Pancreas (tissue), 10 donors: ENCODE measurements at places on chromosomes 6 and 20.
A peak's percentile ranks its signal among the peaks of the same experiment; 100 is the strongest.

- H3K4me1 ChIP-seq = no peaks in the 10 kb centered on the region
- H3K27ac ChIP-seq = no peak within 1 kb of the TSS
- H3K36me3 ChIP-seq = no peaks in the 10 kb centered on the region
- peak; percentile 76 for DNase-seq
- peak within 1 kb of the TSS; percentile 4 for H3K4me3 ChIP-seq
These were observed at the start of gene PRSS35 for GRCh38 chr6:83511901-83512681. PRSS35 (plus strand) TSS chr6:83512534; CDS start chr6:83523442, 10,908 bp downstream.

DNA sequence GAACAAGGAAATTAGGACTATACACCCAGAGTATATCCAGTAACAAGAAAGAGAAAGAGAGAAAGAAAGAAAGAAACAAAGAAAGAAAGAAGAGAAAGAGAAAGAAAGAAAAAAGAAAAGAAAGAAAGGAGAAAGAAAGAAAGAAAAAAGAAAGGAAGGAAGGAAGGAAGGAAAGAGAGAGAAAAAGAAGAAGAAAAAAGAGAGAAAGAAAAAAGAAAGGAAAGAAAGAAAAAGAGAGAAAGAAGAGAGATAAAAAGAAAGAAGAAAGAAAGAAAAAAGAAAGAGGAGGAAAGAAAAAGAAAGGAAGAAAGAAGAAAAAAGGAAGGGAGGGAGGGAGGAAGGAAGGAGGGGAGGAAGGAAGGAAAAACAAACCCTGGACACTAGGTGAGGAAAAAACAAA, 981.8 kb downstream of the TBC1D32 start:
- no peak overlapping the region for H3K4me3 ChIP-seq
- no peak overlapping the region for H3K27ac ChIP-seq
- H3K27me3 ChIP-seq = no peaks in the 10 kb centered on the region
- H3K4me1 ChIP-seq = no peaks in the 10 kb centered on the region
- no peaks in the 10 kb centered on the region for H3K36me3 ChIP-seq

GRCh38 chr20:57387945-57388371, 3.2 kb upstream of the RBM38 start:
- DNase-seq = no peak
- no peaks in the 10 kb centered on the region for H3K27me3 ChIP-seq
- no peaks in the 10 kb centered on the region for H3K36me3 ChIP-seq
- no peak overlapping the region for H3K4me3 ChIP-seq
- H3K27ac ChIP-seq = no peak overlapping the region
- no peaks in the 10 kb centered on the region for H3K4me1 ChIP-seq

GRCh38 chr20:62080249-62080990, 14.7 kb upstream of the TAF4 start:
- no peak overlapping the region for H3K4me3 ChIP-seq
- no peaks in the 10 kb centered on the region for H3K36me3 ChIP-seq
- no peaks in the 10 kb centered on the region for H3K27me3 ChIP-seq
- DNase-seq = no peak

- H3K27me3 ChIP-seq = no peaks in the 10 kb centered on the region
- no peak overlapping the region for H3K4me3 ChIP-seq
- no peak overlapping the region for H3K27ac ChIP-seq
These were observed 391.9 kb downstream of the CD109 start for GRCh38 chr6:74087899-74088298.

DNA sequence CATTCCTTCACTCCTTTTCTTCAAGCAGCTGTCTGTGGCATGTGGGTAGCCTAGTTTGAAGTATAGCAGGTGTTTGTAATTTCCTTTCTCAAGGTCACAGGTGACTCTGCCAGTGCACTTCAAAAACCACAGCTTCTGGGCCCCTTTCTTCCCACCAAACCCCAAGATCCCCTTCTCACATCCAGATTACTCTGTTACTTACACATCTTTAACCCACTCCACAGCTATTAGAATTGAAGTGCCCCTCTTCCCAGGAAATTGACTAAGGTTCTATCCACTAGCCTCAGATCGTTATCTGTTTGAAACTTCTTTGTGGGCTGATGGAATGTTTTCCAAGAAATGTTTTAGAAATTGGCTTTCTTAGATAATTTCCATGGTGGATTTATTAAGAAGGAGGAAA, 150.8 kb downstream of the AHI1 start:
- H3K27me3 ChIP-seq = no peaks in the 10 kb centered on the region
- DNase-seq = no peak
- H3K4me1 ChIP-seq = no peaks in the 10 kb centered on the region
- H3K27ac ChIP-seq = no peak overlapping the region

DNA sequence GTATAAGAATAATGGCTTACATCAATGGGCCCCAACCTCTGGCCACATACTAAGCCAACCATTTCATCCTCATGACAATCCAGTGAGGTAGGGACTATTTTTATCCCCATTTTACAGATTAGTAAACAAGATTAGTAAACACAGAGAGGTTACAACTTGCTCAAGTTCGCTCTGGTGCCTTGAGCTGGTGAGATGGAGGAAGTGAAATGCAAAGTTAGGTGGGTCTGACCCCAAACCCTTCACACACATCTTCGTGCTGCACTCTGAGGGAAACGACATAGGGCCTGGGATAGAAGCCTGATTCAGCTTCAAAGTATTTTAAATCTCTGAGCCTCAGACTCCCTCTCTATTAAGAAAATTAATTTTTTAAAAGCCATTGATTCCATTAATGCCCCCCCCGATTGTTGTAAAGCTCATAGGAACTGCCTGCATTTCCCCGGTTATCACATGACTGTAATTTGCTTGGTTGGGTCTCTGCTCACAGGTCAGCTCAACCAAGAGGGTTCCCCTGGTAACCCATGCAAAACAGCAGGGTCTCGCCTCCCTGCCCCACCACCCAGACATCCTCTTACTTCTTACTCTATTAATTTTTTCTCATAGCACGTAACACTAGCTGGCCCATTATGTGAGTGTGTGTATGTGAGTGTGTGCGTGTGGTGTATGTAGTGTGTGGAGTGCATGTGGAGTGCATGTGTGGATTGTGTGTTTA, 221.2 kb downstream of the MAFB start:
- H3K4me3 ChIP-seq = no peak overlapping the region
- no peak for DNase-seq
- no peaks in the 10 kb centered on the region for H3K4me1 ChIP-seq
- H3K27me3 ChIP-seq = no peaks in the 10 kb centered on the region

- no peak overlapping the region for H3K27ac ChIP-seq
- H3K27me3 ChIP-seq = no peaks in the 10 kb centered on the region
- H3K4me3 ChIP-seq = no peak overlapping the region
These were observed 12.1 kb upstream of the TSPYL1 start for GRCh38 chr6:116291701-116292396.

- no peak overlapping the region for H3K4me3 ChIP-seq
- DNase-seq = no peak
- no peaks in the 10 kb centered on the region for H3K36me3 ChIP-seq
- H3K4me1 ChIP-seq = peaks cover 59% of the 10 kb centered on the region
These were observed 6.0 kb downstream of the AFDN start for GRCh38 chr6:167832497-167833395.

GRCh38 chr6:159832946-159833345, 32.9 kb downstream of the PNLDC1 start:
- H3K4me1 ChIP-seq = peaks cover 3% of the 10 kb centered on the region
- H3K4me3 ChIP-seq = no peak overlapping the region
- no peak for DNase-seq
- H3K36me3 ChIP-seq = no peaks in the 10 kb centered on the region

DNA sequence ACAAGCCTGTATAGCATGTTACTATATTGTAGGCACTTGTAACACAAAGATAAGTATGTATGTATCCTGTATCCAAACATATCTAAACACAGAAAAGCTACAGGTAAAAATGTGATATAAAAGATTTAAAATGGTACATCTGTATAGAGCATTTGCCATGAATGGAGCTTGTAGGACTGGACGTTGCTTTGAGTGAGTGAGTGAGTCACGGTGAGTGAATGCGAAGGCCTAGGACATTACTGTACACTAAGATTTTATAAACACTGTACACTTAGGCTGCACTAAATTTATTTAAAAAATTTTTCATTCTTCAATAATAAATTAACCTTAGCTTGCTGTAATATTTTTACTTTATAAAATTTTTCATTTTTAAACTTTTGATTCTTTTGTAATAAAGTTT, 136.9 kb downstream of the NKAIN2 start:
- H3K27ac ChIP-seq = no peak overlapping the region
- no peak overlapping the region for H3K4me3 ChIP-seq

GRCh38 chr6:23277521-23278179, 708.3 kb downstream of the HDGFL1 start:
- H3K4me3 ChIP-seq = no peak overlapping the region
- H3K4me1 ChIP-seq = no peaks in the 10 kb centered on the region
- H3K27ac ChIP-seq = no peak overlapping the region

- H3K4me1 ChIP-seq = no peaks in the 10 kb centered on the region
- peaks cover 53% of the 10 kb centered on the region for H3K36me3 ChIP-seq
- no peak overlapping the region for H3K4me3 ChIP-seq
- no peak overlapping the region for H3K27ac ChIP-seq
These were observed 9.5 kb downstream of the DDX27 start for GRCh38 chr20:49228676-49229075.

GRCh38 chr6:5095236-5095635, 10.1 kb downstream of the PPP1R3G start:
- no peak overlapping the region for H3K27ac ChIP-seq
- H3K4me1 ChIP-seq = no peaks in the 10 kb centered on the region
- H3K36me3 ChIP-seq = no peaks in the 10 kb centered on the region
- H3K27me3 ChIP-seq = no peaks in the 10 kb centered on the region
- DNase-seq = no peak

GRCh38 chr20:870758-871157, 37.2 kb downstream of the FAM110A start:
- H3K27ac ChIP-seq = no peak overlapping the region
- no peaks in the 10 kb centered on the region for H3K27me3 ChIP-seq
- H3K4me3 ChIP-seq = no peak overlapping the region
- DNase-seq = no peak
- H3K36me3 ChIP-seq = no peaks in the 10 kb centered on the region
- H3K4me1 ChIP-seq = no peaks in the 10 kb centered on the region

DNA sequence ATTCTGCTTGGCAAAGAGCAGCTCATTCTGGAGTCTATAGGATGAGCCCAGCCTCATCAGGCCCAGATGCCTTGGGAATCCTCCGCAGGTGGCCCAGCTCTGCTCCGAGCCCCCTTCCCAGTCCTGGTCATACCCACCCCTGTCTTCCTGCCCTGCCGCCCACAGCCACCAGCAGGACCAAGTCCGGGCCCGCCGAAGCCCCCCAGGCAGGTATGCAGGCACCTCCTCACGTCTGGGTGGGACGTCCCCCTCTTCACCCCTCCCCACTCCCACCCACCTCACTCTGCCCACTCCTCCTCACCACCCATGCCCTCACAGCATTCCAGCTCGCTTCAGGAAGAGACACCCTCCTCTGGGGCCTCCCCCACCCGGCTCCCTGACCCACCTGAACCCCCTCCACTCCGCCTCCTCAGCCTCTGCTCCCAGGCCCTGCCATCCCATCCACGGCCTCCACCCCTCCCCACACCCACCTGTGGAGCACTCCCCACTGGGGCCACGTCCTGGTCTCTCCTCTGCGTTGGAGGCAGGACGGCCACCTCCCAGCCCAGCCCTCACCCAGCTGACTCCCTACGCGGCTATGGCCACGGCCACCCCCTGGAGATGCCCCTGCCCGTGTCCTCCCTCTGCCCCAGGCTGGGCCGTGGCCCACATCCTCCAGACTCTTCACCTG, 43.4 kb downstream of the KCNQ2 start:
- no peak overlapping the region for H3K4me3 ChIP-seq
- no peak overlapping the region for H3K27ac ChIP-seq
- H3K4me1 ChIP-seq = no peaks in the 10 kb centered on the region
- no peak for DNase-seq
- H3K27me3 ChIP-seq = no peaks in the 10 kb centered on the region

GRCh38 chr20:2297357-2297728, 1.5 kb downstream of the TGM3 start:
- peak; percentile 59 for DNase-seq
- H3K36me3 ChIP-seq = no peaks in the 10 kb centered on the region
- H3K4me1 ChIP-seq = no peaks in the 10 kb centered on the region
- no peak overlapping the region for H3K4me3 ChIP-seq
- H3K27ac ChIP-seq = peak overlapping the region; percentile 67

- H3K27ac ChIP-seq = no peak overlapping the region
- no peaks in the 10 kb centered on the region for H3K36me3 ChIP-seq
- H3K4me1 ChIP-seq = no peaks in the 10 kb centered on the region
- H3K27me3 ChIP-seq = no peaks in the 10 kb centered on the region
These were observed 329.0 kb downstream of the GRIK2 start for GRCh38 chr6:101722471-101722870.

DNA sequence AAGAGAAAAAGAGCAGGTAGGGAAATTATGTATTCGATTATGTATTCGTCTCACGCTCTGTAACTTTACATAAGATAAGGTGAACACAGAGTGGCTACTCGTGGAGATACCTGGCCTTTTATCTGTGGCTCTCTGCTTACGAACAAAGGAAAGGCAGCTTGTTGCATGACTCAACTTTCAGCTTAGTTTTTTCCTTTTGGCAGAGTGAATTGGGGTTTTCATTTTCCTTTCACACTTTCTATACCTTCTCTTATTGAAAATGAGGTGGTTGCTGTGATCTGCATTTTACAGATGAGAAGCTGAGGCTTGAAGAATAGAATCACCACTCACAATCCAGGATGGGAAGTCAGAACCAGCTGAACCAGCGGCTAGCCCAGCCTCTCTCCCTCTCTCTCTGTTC, 13.3 kb upstream of the KCNK15 start:
- H3K36me3 ChIP-seq = no peaks in the 10 kb centered on the region
- DNase-seq = no peak

GRCh38 chr6:88698661-88699060, 264.8 kb downstream of the RNGTT start:
- no peaks in the 10 kb centered on the region for H3K4me1 ChIP-seq
- H3K36me3 ChIP-seq = no peaks in the 10 kb centered on the region
- H3K27ac ChIP-seq = no peak overlapping the region
- H3K4me3 ChIP-seq = no peak overlapping the region

GRCh38 chr20:50434653-50435396, 75.4 kb upstream of the PTPN1 start:
- no peak overlapping the region for H3K27ac ChIP-seq
- DNase-seq = no peak
- no peaks in the 10 kb centered on the region for H3K27me3 ChIP-seq
- H3K4me3 ChIP-seq = no peak overlapping the region
- H3K4me1 ChIP-seq = no peaks in the 10 kb centered on the region

- no peaks in the 10 kb centered on the region for H3K27me3 ChIP-seq
- no peak overlapping the region for H3K4me3 ChIP-seq
- no peak for DNase-seq
- no peak overlapping the region for H3K27ac ChIP-seq
These were observed 312.9 kb downstream of the GJA1 start for GRCh38 chr6:121748376-121748775.

GRCh38 chr6:2181567-2181966, 63.8 kb downstream of the GMDS start:
- H3K27ac ChIP-seq = no peak overlapping the region
- no peaks in the 10 kb centered on the region for H3K27me3 ChIP-seq
- peaks cover 5% of the 10 kb centered on the region for H3K4me1 ChIP-seq
- no peak for DNase-seq

DNA sequence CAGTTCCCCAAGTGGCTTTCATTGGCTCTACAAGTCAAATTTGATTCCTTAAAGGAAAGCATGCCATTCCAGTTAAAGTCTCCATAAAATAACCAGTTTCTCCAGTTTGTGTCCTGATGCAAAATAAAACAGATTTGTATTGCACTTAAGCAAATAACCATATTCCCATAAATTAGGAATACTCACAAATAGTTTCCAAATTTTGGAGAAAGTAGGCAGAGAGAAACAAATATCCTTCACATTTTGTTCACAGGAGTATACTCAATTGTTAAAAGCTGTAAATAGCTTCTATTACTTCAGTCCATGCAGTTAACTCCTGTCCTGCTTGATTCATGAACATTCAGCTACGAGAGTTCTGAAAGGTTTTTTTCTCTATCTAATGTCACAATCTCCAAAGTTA, 281.4 kb upstream of the RGS17 start:
- H3K4me3 ChIP-seq = no peak overlapping the region
- H3K27me3 ChIP-seq = no peaks in the 10 kb centered on the region
- no peaks in the 10 kb centered on the region for H3K4me1 ChIP-seq
- DNase-seq = no peak
- H3K36me3 ChIP-seq = no peaks in the 10 kb centered on the region
- no peak overlapping the region for H3K27ac ChIP-seq
